Small intestine (tissue), 16 donors: ENCODE measurements at places on chromosomes 1 and 21. TPM values are rescaled to one million over a fixed set of nuclear protein-coding genes. Genes with fewer than 3 reads are reported as not detected.
A peak's percentile ranks its signal among the peaks of the same experiment; 100 is the strongest.

The SH2D1B gene
- polyA plus RNA-seq: 1.5 TPM

The LCE3E gene
- polyA plus RNA-seq: not detected

DNA sequence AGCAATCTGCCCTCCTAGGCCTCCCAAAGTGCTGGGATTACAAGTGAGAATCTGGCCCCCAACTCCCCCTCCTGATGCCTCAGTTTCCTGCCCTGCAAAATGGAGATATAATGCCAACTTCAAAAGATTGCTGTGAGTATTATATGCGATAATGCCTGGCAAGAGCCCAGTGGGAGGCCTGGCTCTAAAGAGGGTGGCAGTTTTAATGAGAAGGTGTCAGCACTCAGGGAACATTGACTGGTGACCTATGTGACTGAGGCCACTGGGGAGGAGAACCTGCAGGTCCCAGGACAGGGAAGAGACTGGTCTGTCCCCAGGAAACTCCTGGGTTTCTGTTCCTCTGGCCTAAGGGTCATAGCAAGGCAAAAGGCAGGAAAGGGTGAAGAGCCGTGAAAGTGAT lies 11.0 kb downstream of the HSPG2 start:
- H3K27me3 ChIP-seq: no peaks in the 10 kb centered on the region
- no peak overlapping the region for H3K4me3 ChIP-seq
- H3K27ac ChIP-seq: peak overlapping the region; percentile 75
- no peak for DNase-seq
- peaks cover 21% of the 10 kb centered on the region for H3K4me1 ChIP-seq
- no peaks in the 10 kb centered on the region for H3K36me3 ChIP-seq

DNA sequence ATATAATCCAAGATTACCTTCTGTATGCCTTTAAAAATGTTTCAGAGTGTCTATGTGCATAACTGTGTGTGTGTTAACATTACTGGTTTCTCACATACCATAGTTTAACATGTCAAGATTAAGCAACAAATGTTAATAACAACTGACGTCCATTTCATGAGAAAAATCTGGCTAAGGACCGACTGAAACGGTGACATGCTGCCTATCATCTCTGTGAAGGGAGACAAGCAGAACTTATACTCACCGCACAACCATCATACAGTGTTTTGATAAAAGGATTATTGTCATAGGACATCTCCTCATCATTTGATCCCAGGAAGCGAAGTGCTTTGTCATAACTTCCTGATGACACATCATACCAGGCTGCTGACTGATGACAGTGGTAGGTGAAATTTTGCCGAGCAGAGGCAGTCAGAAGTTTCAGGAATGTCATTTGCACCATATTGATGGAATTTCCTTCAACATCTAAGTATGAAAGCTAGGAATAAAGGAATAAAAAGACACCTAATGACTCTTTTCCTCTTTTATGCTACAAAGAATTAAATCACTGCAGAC lies 228.8 kb downstream of the COL11A1 start:
- H3K27me3 ChIP-seq: no peaks in the 10 kb centered on the region
- no peaks in the 10 kb centered on the region for H3K36me3 ChIP-seq
- no peaks in the 10 kb centered on the region for H3K4me1 ChIP-seq
- DNase-seq: no peak

DNA sequence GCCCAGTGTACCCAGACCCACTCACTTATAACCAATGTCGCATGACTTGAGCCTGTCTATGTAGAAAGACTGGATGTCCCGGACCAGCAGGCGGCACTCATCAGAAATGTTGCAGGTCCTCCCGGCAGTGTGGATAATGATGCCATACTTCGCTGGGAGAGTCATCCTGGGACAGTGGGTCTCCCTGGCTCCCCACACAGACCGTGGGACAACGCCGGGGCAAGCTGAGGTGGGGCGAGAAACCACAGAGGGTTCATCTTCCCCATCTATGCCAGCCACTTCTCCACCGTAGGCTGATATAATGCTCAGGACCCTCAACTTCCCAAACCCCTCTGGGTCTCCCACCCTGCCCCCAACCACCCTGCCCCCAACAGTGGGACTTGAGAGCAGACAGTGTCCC lies 8.3 kb downstream of the PGLYRP4 start:
- no peak for DNase-seq
- H3K27me3 ChIP-seq: no peaks in the 10 kb centered on the region
- H3K4me1 ChIP-seq: no peaks in the 10 kb centered on the region
- no peak overlapping the region for H3K27ac ChIP-seq
- H3K4me3 ChIP-seq: no peak overlapping the region
- no peaks in the 10 kb centered on the region for H3K36me3 ChIP-seq

The FAM151A gene
- 22.0 TPM for polyA plus RNA-seq

The KCNJ9 gene
- 0.19 TPM for polyA plus RNA-seq

DNA sequence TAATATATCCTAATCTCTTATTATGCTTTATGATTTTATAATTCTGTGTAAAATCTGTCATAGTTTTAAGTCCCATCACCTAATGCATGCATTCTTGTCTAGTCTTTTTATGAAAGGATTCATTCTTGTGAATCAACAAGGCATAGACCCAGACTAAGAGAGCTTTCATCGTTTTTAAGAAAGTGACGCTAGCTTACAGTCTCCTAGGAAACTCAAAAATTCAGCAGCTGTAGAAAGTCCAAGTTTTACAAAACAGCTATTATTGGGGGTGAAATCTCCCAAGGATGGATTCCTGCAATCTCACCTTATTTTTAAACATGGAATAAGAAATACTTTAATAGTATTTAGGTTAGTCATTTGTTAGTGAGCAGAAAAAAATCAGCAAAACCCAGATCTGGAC lies 104.7 kb downstream of the NCAM2 start:
- no peaks in the 10 kb centered on the region for H3K36me3 ChIP-seq
- DNase-seq: no peak
- no peaks in the 10 kb centered on the region for H3K27me3 ChIP-seq
- H3K4me3 ChIP-seq: no peak overlapping the region
- H3K4me1 ChIP-seq: no peaks in the 10 kb centered on the region

GRCh38 chr1:112769611-112770010 lies 54.5 kb upstream of the PPM1J start:
- no peaks in the 10 kb centered on the region for H3K4me1 ChIP-seq
- no peaks in the 10 kb centered on the region for H3K27me3 ChIP-seq
- no peak overlapping the region for H3K4me3 ChIP-seq
- H3K27ac ChIP-seq: no peak overlapping the region
- DNase-seq: no peak
